Fibroblast of upper back skin (primary cell): ENCODE measurements at places on chromosomes 6 and 20.
A peak's percentile ranks its signal among the peaks of the same experiment; 100 is the strongest.

DNA sequence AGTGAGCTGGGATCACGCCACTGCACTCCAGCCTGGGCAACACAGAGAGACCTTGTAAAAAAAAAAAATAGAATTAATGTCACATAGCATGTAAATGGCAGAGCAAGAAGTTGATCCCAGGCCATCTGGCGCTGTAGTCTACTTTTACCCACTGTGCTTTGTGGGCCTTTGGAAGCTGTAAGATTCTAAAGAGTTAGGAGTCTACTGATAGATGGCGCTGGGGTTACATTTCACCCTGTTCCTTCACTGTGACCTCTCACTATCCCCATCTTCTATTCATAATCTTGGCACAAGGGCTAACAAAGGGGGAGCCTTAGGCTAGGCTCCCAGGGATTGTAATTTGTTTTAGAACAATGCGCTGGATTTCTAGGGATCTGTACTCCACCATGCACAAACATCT is 24.4 kb downstream of the SIRPD start:
- DNase-seq, result no peak

GRCh38 chr6:80348263-80348662 is 241.8 kb downstream of the BCKDHB start:
- peak; percentile 79 for DNase-seq

- no peak for DNase-seq
Measured at GRCh38 chr20:49318430-49319207, 40.8 kb upstream of the ZNFX1 start.

DNA sequence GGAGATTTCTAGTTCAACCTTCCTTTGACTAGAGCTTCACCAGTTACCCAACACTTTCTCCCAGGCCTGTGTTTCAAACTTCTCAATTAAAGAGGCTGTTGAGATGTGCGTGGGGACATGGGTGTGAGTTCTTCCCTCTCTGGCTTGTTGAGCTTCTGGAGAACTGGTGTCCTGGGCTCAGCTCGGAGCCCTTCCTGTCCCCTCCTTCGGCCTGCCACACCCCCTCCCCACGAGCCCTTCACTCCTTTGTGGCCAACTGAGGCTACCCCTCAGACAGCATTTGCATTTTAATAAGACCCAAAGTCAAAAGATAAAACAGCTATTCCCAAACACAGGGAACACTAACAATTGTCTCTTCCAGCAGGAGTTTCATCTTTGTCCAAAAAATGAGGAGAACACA is 123.3 kb upstream of the MLN start:
- no peak for DNase-seq

GRCh38 chr6:39638126-39638822 is 86.9 kb downstream of the KIF6 start:
- no peak for DNase-seq

GRCh38 chr6:75504465-75505222 is 11.0 kb upstream of the FILIP1 start:
- peak; percentile 40 for DNase-seq

DNA sequence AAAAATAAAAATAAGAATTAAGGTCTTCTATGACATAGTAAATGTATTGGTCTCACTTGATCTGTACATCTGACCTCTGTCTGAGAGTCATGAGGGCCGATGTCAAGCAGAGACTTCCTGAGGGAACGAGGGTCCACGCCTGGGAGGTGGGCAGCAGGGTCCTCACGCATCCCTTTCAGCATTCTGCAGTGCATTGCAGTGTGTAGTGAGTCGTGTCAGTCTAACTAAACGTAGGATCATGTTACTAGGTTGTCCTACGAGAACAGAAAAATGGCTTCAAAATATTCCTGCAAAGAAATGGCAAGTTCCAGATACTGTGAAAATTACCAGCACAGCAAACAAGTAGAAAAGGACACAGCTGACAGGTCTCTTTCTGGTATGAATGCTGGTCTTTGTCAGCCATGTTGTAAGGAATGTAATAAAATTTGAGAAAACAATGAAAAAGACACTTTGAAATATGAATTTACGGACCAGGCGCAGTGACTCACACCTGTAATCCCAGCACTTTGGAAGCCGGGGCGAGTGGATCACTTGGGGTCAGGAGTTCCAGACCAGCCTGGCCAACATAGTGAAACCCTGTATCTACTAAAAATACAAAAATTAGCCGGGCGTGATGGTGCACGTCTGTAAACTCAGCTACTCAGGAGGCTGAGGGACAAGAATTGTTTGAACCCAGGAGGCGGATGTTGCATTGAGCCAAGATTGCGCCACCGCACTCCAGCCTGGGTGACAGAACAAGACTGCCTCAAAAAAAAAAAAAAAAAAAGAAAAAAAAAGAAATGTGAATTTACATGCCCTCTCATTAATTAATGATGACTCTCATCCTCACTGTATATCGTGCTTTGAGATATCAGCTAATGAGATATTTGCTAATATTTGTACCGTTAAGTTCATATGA is 2.4 kb upstream of the AHCY start:
- no peak for DNase-seq

- no peak for DNase-seq
Measured at GRCh38 chr6:149446791-149447376, 37.9 kb downstream of the ZC3H12D start.

GRCh38 chr6:150695652-150696051 is 96.0 kb downstream of the PLEKHG1 start:
- DNase-seq, result no peak

DNA sequence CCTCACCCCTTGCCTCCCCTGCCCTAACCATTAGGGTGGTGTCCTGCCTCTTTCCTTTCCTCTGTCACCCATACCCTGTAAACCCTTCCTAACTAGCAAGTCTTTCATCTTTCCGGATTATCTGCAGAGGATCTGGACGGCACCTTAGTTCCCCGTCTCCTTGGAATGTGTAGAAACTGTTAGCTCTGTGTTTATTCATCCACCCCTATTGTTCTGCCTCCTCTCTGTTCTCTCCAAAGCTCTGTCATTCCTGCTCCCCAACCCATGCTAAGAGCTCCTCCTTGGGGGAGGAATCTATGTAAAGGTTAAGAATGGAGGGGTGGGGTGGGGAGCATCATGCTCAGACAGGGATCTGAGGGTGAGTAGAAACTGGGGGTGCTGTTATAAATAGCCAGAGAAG is 39.4 kb upstream of the KCNK5 start:
- no peak for DNase-seq
